ENCODE measurements at places on chromosomes 12 and 14. TPM values are rescaled to one million over a fixed set of nuclear protein-coding genes. Genes with fewer than 3 reads are reported as not detected.

DNA sequence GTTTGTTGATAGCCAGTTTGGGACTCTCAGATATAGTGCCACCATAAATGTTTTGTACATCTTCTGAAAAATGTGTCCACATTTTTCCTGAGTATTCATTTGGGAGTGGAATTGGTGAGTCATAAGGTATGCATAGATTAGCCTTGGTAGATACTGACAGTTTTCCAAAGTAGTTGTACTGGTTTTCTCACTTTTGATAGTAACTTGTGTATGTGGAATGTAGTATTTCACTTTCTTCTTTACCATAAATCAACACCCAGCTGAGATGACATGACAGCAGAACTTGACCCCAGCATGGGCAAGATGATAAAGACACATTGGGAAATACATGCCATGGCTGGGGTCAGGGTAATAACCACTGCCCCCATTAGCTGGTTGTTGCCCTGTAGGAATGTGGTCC is 5.4 kb downstream of the FBXW8 start:
- H3K4me3 ChIP-seq: no peak overlapping the region
- no peak overlapping the region for H3K27ac ChIP-seq
- H3K4me1 ChIP-seq: peaks cover 44% of the 10 kb centered on the region
- H3K36me3 ChIP-seq: no peaks in the 10 kb centered on the region

- no peak for DNase-seq
- no peaks in the 10 kb centered on the region for H3K4me1 ChIP-seq
- peaks cover 44% of the 10 kb centered on the region for H3K36me3 ChIP-seq
- no peak overlapping the region for H3K4me3 ChIP-seq
- no peak overlapping the region for H3K27ac ChIP-seq
Observed at GRCh38 chr12:9851927-9852326, 17.2 kb downstream of the CLEC2B start.

Gene SSTR1
- not detected for polyA plus RNA-seq

DNA sequence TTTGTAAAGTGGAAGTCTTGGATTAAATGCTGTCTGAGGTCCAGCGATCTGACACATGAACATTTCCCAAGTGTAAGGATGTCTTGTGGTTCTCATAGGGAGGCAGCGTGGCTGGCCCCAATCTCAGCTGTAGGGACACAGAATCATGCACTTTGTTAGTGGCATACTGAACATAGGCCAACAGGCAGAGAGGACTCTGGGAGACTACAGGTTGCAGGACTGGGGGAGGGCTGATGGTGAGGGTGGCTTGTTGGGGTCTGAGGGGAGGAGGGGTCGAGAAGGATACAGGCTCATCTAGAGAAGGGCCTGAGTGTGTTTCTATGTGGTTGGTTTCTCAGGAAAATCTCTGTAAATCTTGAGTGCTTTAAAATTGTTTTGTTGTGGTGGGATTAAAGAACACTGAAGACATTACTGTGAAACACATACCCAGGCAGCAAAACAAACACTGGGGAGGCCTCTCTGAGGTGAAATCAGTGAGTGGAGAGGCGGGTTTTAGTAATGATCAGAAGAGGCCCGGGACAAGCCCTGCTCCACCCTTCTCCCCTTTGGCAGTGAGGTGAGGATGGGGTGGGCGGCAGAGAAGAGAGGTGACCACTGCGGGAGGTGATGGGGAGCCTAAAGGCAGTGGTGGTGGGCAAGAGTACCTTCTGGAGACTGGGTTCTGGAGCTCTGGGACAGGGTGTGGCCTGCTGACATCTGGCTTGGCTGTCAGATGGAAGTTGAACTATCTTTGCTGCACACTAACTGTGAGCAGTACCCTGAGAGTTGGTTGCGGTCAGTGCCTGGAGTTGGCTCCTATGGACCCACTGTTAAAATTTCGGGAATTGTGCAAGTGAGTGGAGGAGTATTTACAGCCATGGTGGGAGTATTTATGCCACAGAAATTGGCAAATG is 3.3 kb downstream of the NYNRIN start:
- H3K36me3 ChIP-seq: no peaks in the 10 kb centered on the region
- H3K27ac ChIP-seq: no peak overlapping the region
- no peak overlapping the region for H3K4me3 ChIP-seq
- H3K4me1 ChIP-seq: peaks cover 10% of the 10 kb centered on the region
- H3K27me3 ChIP-seq: peaks cover 6% of the 10 kb centered on the region

DNA sequence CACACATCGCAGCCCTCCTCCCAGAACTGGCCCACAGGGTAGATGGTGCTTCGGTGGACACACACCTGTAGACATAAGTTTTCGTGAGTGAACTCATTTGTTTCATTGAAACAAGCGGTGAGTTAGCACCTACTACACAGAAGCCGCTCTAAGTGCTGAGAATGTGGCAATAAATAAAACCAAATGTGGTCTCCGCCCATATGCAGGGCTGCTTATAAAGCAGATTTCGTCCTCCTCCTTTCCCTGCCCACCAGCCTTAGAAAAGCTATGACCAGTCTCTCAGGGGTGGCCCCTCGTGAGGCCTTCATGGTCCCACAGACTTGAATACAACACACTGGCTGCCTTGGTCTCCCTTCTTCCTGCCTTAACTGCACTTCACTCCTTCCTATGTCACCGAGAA is 31.1 kb upstream of the ANO2 start:
- H3K27ac ChIP-seq: no peak overlapping the region
- DNase-seq: no peak
- H3K4me3 ChIP-seq: no peak overlapping the region
- no peaks in the 10 kb centered on the region for H3K36me3 ChIP-seq
- H3K27me3 ChIP-seq: no peaks in the 10 kb centered on the region

DNA sequence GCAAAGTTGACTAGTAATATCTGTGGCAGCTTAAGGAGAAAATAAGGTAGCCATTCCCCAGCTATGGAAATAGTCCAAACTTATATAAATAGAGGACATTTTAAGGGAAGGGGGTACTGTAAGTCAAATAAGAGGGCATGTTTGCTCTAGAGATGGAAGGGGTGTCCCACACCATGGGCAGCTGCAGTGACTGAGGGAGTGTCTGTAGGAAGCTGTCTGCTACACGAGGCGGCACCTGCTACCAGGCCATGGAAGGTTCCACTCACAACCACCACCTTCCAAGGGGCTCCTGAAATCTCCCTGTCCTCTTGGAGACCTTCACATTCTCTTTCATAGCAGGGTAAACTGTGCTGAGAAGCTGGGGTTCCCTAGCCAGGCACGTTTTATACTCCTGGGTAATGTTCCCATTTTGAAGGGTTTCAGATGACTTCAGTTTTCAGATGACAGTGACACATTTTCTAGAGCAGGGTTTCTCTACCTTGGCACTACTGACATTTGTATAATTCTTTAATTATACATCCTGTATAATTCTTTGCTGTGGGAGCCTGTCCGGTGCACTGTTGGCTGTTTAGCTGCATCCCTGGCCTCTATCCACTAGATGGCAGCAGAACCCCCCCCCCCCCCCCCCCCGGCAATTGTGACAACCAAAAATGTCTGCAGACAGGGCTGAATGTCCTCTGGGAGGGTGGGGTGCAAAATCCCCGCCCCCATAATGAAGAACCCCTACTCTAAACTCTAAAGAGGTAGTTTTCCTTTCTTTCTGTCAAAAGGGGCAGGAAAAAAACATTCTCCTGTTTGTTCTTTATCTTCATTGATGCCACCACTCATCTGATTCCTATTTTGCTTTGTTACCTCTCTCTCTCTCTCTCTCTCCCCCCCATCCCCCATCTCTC is 11.6 kb upstream of the SMCO2 start:
- H3K36me3 ChIP-seq: no peaks in the 10 kb centered on the region
- DNase-seq: no peak
- H3K4me3 ChIP-seq: no peak overlapping the region

GRCh38 chr12:47943623-47944340 is 19.6 kb upstream of the TMEM106C start:
- H3K4me1 ChIP-seq: no peaks in the 10 kb centered on the region
- no peak overlapping the region for H3K27ac ChIP-seq
- no peak for DNase-seq
- no peak overlapping the region for H3K4me3 ChIP-seq
- no peaks in the 10 kb centered on the region for H3K27me3 ChIP-seq

DNA sequence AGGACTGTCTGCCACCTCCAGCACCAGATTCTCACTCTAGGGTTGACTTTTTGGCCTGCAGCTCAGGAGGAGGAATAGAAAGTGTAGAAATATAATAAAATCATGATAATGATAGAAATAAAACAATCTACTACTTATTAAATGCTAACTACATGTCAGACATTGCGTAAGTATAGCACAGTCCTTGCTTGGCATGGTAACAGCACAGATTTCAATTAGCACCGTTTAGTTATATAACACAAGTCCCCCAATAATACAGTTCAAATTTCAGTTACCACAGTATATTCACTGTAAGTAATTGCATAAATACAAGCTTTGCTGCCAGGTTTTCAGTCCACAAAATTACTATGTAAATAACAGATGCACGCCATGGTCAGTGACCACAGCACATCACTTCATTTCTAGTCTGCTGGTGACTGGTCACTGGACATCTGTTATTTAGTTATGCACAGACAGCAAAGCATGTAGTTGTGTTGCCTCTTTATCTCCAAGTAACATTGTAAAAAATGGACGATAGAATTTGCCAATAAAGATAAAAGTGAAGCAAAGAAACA is 6.5 kb upstream of the GLT8D2 start:
- H3K36me3 ChIP-seq: no peaks in the 10 kb centered on the region
- H3K27me3 ChIP-seq: peaks cover 27% of the 10 kb centered on the region
- H3K4me1 ChIP-seq: no peaks in the 10 kb centered on the region
- H3K4me3 ChIP-seq: no peak overlapping the region
- no peak for DNase-seq
- no peak overlapping the region for H3K27ac ChIP-seq

DNA sequence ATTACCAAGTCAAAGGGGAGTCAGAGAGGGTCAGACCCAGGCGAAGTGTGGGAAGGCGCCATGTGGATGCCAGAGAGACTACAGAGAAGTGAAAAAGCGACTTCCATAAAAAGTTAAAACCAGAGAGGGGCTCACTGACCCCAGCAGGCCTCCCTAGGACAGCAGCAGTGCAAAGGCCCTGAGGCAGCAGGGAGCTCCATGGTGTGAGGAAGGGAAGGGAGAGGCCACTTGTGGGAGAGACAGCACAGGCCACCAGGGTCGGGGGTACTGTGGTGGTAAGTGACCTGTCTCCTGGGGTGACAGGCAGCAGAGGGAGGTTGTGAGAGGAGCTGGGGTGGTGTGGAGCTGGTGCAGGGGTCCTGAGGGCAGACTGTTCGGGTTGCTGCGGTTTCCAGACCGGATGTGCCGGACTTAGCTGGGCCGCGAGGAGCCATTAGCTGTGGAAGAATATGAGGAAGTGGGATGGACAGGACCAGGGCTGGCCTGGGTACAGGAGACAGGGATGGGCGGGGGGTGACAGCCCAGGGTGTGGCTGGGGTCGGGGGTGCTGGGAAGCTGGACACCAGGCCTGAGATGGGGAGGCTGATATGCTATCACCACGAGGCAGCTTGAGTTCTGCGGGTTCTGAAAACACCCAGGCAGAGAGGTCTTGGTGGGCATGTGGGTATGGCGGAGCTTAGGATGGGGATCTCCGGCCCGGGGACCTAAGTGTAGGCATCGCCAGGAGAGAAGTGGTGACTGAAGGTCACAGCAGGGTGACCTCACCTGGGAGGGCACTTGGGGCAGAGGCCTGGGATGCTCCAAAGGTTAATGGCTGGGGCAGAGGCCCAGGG is 22.7 kb downstream of the SETD1B start:
- no peak overlapping the region for H3K27ac ChIP-seq
- no peak overlapping the region for H3K4me3 ChIP-seq
- H3K27me3 ChIP-seq: no peaks in the 10 kb centered on the region
- peaks cover 82% of the 10 kb centered on the region for H3K36me3 ChIP-seq

GRCh38 chr12:127038761-127039160 is 1228.2 kb upstream of the TMEM132C start:
- H3K27me3 ChIP-seq: no peaks in the 10 kb centered on the region
- no peaks in the 10 kb centered on the region for H3K4me1 ChIP-seq
- H3K36me3 ChIP-seq: no peaks in the 10 kb centered on the region
- no peak overlapping the region for H3K27ac ChIP-seq
- DNase-seq: no peak

DNA sequence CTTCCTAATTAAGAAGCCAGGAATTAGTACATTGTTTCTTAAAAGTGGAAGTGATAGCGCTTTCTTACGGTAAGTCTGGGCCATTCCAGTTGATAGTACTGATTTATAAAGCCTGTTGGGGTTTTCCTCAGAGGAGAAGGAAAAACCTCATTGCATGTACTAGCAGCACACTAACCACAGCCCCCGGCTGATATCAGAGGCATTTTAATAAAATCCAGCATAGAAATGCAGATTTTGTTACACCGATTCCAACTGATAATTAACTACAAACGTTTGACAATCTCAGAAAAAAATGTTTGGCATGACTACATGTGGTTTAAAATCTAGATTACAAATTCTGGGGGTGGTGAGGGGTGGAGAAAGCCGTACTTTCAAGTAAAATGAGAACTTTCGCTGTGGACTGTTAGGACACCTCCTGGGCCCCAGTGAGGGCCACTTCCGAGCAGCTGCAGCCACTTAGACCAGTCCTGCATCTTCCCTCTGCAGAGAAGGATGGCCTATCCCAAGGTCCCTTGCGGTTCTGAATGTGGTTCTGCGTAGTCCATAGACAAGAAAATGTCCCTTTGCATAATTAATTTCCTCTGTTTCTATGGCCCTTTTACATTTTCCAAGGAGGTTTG is 374.4 kb downstream of the NUAK1 start:
- no peak overlapping the region for H3K4me3 ChIP-seq
- no peaks in the 10 kb centered on the region for H3K4me1 ChIP-seq
- no peaks in the 10 kb centered on the region for H3K27me3 ChIP-seq
- H3K27ac ChIP-seq: no peak overlapping the region

Gene TSPAN8
- not detected for polyA plus RNA-seq

GRCh38 chr12:109529691-109530640 is 43.3 kb downstream of the MMAB start:
- H3K4me1 ChIP-seq: no peaks in the 10 kb centered on the region
- DNase-seq: no peak
- H3K27ac ChIP-seq: no peak overlapping the region
- no peaks in the 10 kb centered on the region for H3K27me3 ChIP-seq

DNA sequence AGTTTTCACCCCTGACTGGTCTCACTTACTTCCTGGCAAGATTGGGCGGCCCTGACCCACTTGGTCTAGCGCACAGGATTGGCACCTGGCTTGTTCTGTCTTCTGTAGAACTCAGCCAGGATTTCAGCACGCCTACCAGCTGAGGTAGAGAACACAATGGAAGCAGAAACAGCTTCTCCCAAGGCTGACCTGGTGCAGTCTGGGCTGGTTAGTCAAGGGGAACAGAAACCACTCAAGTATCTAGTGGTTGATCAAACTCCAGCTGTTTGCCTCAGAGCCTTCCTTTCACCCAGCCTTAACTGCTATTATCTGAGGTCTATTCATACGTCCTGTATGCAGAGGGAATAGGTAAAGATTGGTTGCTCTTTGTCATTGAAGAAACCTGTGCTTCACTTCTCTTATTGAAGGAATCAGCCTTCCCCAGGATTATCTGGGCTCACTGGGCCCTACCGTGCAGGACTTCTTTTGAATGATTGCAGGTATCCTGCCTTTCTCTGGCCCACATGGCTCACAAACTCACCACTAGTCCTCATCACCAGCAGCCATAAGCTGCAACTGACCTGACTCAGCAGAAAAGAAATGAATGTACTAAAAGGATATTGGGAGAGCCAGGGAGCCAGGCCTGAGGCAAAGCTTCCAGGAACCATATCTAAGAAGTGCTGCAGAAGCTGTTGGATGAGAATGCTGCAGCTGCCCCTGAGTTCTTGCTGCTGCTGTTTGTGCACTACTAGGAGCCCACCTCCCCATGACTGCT is 2.5 kb upstream of the PLEKHD1 start:
- DNase-seq: no peak
- peaks cover 4% of the 10 kb centered on the region for H3K4me1 ChIP-seq
- no peaks in the 10 kb centered on the region for H3K36me3 ChIP-seq
- no peak overlapping the region for H3K27ac ChIP-seq
- peaks cover 13% of the 10 kb centered on the region for H3K27me3 ChIP-seq

Data from CD4-positive, CD25-positive, alpha-beta regulatory T cell (primary cell).